Cortex of kidney (tissue), 1 donor: ENCODE measurements at places on chromosomes 12 and 14.

DNA sequence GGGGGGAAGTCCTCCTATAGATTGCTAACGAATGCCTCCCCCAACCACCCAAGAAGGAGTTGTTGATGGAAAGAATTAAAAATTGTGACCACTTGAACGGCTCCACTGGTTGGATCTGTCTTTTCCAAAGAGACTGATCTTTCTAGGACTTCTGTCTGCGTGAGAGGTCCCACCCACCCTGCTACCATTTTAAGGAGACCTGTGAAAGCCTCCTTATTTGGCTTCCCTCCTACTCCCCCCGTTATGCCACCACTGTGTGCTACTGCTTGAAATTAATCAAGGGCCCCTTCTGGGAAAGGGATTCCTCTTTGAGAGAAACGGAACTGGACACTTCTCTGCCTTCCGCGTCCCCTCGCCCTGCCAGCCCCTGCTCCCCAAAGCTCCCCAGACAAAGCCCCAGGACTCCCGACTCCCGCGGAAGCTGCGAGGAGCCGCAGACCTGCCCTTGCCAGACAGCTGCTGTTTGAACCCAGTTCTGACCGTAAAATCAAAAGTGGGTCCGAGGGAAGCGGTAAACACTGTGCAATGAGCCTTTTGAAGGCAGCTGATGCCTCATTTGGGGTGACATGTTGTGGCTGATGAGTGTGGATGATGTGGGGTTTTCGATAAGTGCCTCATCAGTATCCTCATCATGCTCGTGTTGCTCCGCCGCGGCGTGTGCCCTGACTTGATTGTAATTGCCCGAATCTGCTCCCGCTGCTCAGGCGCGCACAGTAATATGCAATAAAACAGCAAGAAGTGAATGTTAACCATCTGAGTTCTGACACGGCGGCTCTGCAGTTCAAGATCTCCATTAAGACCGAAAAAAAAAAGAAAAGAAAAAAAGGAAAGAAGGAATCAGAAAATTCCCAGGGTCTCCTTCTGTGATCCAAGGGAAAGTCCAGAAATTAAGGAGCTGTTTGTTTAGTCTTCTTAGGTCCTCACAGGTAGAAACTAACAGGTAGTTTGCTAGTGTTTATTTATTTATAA is 48.2 kb downstream of the MBIP start:
- no peak for DNase-seq

DNA sequence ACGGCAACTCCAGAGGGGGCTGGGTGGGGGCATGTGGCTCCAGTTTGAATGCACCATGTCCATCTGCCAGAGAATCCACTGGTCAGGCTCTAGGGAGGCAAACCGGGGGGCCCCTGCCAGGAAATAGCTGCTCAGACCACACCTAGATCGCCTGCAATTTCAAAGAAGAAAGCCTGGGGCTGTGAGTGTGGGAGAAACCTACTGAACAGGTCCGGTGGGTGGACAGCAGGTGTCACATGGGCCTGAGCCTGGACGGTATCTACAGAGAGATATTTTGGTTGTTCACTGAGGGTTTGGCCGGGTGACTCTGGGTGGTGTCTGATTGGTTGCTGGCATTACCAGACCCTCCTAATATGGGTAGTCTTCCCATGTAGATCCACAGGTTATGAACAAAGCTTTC is 32.0 kb downstream of the DAO start:
- DNase-seq: no peak

DNA sequence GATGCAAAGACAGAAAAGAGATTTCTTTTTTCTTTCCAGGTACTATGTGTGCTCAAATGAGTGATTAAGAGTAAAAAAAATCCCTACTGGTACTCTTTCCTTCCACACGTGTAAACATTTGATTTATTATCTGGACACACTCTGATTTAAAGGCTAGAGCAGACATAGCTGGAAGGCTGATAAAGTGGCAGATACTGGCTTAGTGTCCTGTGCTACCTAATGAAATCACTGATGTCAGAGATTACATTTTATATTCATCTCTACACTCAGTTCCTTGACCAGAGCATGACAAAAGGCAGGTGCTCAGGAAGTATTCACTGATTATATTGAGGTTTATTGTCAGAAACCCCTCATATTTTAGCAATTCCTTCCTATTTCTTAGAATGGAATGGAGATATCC is 136.6 kb upstream of the SLC38A2 start:
- no peak for DNase-seq

GRCh38 chr14:95231966-95232633 is 74.8 kb upstream of the DICER1 start:
- no peak for DNase-seq

GRCh38 chr14:68160779-68161546 is 341.4 kb downstream of the RAD51B start:
- no peak for DNase-seq

DNA sequence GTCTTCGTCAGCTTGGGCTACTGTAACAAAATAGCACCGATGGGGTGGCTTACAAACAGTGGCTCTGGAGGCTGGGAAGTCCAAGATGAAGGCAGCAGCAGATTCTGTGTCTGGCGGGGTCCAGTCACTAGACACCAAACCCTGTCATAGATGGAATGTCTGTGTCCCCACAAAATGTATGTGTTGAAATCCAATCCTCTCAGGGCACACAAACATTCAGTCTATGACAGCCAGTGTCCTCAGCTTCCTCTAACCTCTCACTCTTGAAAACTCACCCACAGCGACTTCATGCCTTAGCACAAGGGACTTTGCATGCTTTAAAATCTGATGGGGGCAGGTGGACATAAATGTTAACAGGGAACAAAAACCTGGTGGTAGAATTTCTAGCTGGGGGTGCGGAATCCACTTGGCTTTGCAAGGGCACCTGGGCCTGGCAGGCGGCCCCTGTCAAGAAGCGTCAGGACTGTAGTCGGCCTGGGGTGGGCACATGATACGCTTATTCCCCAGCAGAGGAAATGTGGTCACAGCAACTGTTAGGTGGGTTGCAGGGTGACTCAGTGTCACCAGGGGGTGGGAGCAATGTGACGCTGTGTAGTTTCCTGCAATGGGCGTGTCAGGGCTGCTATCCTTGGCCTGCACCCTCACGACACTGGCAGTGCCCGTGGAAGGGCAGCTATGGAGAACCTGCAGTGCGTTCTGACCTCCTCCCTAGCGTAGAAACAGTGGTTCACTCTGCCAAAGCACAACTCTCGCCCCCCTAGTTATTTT is 17.7 kb downstream of the RIN3 start:
- no peak for DNase-seq

DNA sequence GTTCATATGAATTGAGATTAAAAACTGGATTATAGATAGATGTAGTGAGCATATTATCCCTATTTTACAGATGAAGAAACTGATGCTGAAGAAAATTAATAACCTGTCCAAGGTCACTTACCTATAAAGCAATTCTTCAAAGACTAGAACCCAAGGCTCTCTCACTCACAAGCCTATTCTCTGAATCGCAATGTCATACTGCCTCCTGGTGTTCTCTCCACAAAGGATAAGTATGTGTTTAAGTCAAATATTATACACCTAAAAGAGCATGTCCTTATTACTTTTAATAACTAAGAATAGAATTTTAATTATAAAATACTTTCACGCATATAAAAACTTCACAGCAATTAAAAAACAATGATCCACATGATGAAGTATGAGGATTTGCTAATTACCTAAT is 721.3 kb upstream of the USP15 start:
- DNase-seq: no peak

- DNase-seq: no peak
These were observed 98.8 kb upstream of the FRMD6 start for GRCh38 chr14:51552768-51553404.

DNA sequence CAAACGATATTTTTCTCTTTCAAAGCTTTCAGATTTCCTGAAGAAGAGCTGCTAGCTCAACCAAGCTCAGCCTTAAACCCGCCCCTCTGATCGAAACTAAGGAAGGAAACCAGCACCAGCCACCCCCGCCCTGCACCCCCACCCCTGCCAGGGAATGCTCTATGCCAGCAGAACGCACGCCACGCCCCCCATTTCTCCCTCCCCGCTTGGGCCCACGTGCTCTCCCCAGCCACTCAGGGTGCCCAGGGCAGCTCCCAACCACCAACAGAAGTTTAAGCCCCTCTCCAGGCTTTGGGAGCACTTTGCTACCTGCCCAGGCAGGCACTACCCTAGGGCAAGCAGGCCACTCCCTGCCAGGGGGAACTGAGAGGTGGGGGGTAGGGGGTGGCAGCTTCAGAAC is 18.8 kb upstream of the KRT78 start:
- no peak for DNase-seq

DNA sequence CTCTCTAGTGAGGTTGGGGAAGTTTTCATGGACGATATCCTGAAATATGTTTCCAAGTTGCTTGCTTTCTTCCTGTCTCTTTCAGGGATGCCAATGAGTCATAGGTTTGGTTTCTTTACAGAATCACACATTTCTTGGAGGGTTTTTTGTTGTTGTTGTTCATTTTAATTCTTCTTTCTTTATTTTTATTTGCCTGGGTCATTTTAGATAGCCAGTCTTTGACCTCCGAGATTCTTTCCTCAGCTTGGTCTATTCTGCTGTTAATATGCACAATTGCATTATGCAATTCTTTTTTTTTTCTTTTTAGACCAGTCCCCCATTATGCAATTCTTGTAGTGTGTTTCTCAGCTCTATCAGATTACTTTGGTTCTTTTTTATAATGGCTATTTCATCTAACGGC is 338.9 kb downstream of the AEBP2 start:
- DNase-seq: no peak

- no peak for DNase-seq
These were observed 50.8 kb upstream of the BBS10 start for GRCh38 chr12:76399040-76399439.
